ENCODE measurements at places on chromosomes 13 and 19.

DNA sequence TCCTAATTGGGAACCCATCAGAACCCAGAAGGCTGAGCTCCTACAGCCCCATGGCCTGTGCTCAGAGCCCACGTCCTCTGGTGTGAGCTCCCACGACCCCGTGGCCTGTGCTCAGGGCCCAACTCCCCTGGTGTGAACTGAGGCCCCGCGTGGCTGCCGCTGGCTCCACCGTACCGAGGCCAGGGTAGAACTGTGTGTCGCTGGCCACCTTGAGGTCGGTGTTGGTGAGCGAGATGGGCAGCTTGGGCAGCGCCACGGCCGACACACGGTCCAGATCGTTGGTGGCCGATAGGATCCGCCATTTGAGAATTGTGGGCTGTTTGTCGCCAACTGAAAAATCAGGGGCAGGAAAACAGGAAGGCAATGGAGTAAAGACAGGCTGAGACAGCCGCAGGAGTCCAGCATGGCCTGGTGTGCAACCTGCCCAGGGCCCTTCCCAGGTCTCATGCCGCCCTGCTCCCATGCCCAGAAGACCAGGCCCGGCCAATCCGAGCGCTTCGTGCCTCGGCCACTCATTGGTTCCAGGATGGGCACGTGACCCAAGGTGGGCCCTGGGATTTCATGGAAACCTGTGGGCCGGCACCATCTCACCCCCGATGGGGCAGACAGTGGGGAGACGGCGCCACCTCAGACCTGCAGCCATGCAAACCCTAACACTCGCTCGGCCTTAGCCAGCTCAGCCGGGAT is 11.5 kb downstream of the MED16 start:
- DNase-seq, result no peak

GRCh38 chr19:2464389-2464788 is 7.6 kb upstream of the LMNB2 start:
- DNase-seq, result no peak

DNA sequence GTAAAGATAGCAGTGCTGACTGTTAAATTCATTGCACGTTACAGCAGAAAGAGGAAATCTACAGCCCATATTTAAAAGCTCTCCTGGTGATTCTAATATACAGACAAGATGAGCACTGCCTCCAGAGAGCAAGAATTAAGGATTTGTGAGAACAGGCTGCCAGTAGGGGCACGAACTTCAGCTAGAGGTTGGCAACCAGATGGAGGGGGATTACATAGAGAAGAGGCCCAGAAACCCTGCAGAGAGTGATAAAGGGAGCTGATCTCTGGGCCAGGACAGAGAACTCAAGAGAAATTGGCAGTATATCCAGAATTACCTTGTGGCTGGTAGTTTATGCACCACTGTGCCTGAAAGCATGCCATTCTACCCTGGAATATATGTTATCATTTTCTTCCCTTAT is 144.8 kb downstream of the UFM1 start:
- DNase-seq, result no peak

GRCh38 chr19:45097776-45098520 is 5.0 kb downstream of the PPP1R37 start:
- no peak for DNase-seq

DNA sequence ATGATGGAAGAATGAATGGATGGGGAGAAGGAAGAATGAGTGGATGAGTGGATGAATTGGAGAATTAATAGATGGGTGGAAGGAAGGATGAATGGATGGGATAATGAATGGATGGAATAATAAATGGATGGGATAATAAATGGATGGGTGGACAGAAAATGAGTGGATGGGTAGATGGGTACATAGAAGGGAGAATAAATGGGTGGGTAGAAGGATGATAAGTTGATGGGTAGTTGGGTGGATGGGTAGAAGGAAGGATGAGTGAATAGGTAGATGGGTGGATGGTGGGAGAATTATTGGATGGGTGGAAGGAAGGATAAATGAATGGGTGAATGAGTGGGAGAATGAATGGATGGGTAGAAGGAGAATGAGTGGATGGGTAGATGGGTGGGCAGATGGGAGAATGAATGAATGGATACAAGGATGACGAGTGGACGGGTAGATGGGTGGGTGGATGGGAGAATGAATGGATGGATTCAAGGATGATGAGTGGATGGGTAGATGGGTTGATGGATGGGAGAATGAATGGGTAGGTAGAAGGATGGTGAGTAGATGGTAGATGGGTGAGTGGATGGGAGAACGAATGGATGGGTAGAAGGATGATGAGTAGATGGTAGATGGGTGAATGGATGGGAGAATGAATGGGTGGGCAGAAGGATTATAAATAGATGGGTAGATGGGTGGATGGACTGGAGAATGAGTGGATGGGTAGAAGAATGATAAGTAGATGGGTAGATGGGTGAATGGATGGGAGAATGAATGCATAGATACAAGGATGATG is 15.9 kb downstream of the VSTM2B start:
- DNase-seq, result no peak

DNA sequence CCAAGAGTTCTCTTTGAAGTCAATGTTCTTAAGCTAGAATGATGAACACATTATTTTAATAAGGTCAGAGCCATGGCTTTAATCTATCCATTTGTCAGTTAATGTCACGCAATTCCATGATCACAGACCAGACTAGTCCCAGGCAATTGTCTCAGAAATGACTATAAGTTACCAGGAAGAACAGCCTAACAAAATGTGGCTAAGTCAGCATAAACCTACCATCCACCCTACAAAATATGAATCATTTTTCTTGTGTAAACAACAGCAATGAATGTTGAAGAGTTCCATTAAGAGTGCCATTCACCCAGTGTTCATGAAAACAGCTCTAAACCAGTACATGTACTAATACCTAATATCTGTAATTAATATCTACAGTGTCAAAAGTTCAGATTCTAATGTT is 127.5 kb downstream of the KCTD12 start:
- DNase-seq, result no peak

- no peak for DNase-seq
These were observed 133.1 kb downstream of the TNFRSF19 start for GRCh38 chr13:23703246-23703860.

DNA sequence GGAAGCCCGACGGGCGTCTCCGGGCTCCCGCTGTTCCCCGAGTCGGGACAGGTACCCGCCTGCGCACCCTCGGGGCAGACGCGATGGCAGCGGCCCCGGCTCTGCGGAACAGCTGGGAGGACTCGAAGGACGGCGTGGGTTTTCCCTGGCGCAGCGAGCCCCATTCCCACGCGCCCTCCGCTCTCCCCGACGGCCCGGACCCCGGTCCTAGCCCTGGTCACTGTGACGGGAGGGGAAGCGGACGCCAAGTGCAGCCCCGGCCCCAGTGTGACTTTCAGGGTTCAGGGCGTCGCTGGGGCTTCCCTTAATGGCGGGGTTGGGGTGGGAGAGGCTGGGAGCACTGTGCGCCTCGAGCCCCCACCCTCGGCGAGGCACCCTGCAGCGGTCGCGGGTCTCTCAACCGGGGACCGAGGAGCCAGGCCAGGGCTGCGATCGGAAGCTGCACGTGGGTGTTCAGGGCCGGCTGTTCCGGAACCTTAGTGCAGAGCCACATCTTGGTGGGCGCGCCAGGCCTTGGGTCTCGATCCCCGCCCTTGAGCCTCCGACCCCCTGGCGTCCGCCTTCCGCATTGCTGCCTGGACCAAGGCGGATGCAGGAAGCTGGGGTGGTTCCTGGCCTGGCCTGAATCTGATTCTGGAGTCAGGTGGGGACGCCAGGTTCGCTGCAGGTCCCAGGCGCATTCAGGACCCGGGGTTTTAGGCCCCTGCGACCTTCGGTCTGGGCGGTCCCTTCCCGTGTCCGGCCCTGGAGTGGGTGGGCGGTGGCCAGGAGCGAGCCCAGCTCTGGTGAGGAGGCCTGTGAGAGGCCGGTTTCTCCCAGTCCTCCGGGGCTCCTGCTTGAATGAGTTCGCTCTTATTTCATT is 3.5 kb downstream of the LGALS7B start:
- peak; percentile 66 for DNase-seq

- DNase-seq, result no peak
These were observed 9.8 kb downstream of the JOSD2 start for GRCh38 chr19:50501186-50501567.

DNA sequence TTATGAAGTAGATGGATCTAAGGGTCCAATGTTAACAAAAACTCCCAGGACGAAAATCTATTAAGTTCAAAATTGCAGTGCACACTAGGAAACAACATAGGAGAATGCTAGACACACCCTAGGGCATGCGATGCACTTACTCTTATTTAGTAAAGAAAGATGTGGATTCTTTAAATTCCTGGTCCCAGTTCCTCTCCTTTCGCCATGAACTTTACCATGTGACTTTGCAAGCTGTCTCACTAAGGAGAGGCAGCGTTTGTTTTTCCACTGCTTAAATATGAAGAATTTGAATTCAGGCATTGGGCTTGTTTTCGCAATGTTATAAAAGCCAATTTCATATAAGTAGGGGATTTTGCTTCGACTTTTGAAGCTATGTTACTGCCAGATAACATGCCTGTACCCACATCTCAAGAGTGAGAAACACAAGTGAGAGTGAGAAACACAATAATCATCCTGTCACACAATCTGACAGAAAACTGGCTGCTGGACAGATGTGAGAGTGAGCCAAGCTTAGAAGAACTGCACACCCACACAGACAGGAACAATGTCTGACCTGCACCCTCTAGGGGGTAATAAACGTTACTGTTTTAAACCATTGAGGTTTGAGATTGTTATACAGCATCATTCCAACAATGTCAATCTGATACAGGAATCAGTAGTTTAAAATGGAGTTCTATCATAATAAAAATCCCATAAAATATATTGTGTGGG is 1308.4 kb downstream of the SLITRK5 start:
- no peak for DNase-seq

GRCh38 chr19:53158119-53158656 is 665 bp downstream of the ZNF347 start:
- peak; percentile 49 for DNase-seq

- no peak for DNase-seq
These were observed 20.7 kb downstream of the PHF11 start for GRCh38 chr13:49516467-49516866.

- DNase-seq, result peak; percentile 66
These were observed 117.0 kb downstream of the DCT start for GRCh38 chr13:94362411-94362909.

DNA sequence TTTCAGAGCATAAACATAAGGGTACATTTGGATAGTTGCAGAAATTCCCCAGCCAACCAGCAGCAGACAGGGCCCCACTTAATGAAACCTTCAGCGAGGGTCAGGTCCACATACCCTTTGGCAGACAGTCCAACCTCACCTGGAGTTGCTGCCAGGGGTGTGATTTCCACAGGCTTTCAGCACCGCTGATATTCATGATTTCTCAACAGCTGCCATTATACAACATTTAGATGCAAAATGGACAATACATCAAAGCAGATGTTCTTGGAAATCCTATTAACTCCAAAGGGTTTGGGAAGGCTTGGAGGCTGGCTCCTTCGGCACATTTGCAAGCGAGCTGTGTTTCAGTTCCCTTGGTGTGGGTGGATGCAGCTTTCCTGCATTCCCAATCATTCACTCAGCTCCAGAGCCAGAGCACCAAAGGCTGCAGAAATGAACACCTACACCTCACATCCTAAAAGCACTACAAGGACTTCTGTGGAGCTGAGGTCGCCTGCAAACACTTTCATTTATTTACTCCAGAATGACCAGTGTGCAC is 147.2 kb upstream of the VSTM2B start:
- no peak for DNase-seq

- DNase-seq, result no peak
These were observed 556.1 kb downstream of the EFNB2 start for GRCh38 chr13:105979131-105980011.

DNA sequence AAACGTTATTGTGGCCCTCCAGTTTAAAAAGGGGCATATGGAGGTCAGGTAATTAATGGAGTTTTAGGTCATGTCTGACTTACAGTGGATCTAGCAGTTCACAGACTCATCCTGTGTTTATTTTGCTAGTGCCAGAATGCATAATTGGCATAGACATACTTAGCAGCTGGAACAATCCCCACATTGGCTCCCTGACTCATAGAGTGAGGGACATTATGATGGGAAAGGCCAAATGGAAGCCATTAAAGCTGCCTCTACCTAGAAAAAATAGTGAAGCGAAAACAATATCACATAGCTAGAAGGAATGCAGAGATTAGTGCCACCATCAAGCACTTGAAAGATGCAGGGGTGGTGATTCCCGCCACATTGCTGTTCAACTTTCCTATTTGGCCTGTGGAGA is 610.7 kb downstream of the SLITRK5 start:
- DNase-seq, result no peak

GRCh38 chr13:40780822-40781401 is 8.5 kb upstream of the SLC25A15 start:
- no peak for DNase-seq

- no peak for DNase-seq
These were observed 5.1 kb downstream of the CIC start for GRCh38 chr19:42274065-42274682.

GRCh38 chr13:26058704-26059103 is 6.9 kb upstream of the SHISA2 start:
- DNase-seq, result no peak

GRCh38 chr13:29482504-29482903 is 113.0 kb downstream of the SLC7A1 start:
- DNase-seq, result no peak

DNA sequence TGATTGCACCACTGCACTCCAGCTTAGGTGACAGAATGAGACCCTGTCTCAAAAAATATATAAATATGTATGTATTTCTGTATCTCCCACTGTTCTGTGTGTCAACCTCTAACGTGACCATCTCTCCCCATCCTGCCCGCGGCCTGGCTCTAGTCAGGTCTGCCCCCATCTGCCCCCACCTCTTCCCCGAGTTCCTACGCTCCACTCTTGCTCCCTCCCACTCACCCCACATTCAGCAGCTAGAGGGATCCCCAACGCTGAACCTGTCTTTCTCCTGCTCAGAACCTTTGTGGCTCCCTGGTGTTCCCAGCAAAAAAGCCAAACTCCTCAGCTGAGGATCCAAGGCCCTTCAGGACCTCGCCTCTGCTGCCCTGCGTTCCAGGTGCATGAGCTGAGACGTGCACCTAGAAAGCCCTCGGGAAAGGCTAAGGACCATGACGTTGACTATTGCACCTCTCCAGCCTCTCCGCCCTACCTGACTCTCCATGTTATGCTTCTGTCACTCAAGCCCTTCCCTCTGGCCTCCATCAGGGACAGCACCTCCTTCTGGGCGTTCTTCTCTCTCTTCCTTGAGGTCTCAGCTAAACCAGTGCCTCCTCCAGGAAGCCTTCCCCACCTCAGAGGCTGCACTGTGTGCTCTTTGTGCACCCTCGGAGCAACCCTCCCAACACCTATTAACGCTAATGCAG is 18.1 kb downstream of the AKT2 start:
- DNase-seq, result no peak

DNA sequence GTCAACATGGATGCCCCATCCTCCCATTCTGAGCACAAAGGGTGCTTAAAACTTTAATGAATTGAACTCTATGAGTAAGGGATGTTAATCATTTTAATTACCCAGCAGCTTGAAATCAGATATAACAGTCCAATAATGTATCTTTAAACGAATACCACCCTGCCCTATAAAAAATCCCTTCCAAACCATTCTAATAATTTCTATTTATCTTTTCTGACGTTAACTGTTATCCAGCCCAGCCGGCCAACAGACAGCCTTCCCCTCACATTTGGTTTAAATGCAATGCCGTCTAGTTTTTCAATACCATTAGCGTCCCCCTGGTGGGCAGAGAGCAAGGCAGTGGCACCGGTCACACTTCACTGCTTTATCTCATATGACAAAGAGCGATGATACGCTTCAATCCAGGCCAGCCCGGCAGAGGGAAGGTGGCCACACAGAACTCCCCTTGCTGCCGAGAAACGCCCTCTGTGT is 402.2 kb upstream of the ZNF507 start:
- DNase-seq, result no peak

- DNase-seq, result no peak
These were observed 42.8 kb downstream of the SLC6A16 start for GRCh38 chr19:49282184-49282583.

GRCh38 chr19:28334419-28334818 is 878.5 kb downstream of the UQCRFS1 start:
- DNase-seq, result no peak
